CD4-positive, alpha-beta T cell treated with Interleukin-6 at 100 ng/mL for 8 hours (primary cell): ENCODE measurements at places on chromosomes 4 and X.

- no peak for DNase-seq
These were observed 25.1 kb downstream of the SLIT2 start for GRCh38 chr4:20276848-20277247.

DNA sequence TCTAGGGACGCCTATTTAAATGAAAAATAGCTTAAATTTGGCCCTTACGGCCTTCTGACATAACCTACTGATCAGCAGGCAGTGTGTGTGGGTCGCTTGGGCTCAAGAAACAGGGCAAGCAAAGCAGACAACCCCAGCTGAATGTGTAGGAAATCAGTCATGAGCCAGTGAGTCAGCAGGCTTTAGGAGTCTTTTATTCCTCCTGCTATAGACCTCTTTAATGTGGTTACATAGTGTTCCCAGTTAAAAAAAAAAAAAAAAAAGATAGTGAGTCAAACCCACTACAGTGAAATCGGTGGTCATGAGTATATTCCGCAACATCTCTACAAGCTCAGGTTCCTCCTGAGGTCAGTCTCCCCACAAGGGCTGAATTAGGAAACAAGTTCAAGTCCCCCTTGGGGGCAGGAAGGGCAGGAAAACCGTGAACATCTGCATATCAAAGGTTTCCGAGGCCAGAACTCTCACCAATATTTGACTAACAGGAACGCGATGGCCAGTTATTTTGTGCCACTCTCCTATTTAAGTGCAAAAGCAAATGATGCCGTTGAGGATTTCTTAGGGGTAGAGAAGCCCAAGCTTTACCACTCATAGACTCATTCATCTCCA, 32.7 kb downstream of the ACSL1 start:
- DNase-seq = peak; percentile 49

GRCh38 chr4:17492058-17492741, 19.7 kb downstream of the QDPR start:
- DNase-seq = no peak

DNA sequence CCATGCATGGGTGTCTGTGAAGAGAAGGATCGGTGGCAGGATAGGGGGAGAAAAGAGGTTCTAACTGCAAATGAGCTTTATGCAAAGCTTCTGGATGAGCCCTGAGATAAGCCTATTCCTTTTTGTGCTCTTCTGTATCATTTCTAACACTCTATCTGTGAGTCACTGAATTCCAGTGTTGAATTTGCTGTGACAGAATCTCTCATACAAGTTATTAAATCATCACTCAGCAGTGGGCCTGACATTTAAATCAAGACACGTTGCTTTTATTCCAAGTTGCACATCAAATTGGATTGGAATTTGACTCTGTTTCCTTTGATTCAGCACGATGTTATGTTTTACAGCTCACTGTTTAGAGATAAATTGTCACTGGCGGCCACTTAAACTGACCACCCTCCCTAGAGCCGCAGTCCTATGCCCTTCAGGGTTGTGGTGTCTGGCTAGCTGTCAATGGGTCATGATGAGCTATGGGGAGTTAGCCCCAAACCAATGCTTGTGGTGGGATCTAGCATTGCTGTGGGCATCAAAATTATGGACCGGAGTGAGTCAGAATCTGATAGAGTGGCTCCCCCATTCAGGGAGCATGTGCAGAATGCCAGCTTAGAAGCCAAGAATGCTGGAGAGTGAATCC, 42.7 kb downstream of the LHFPL1 start:
- no peak for DNase-seq

GRCh38 chr4:79306795-79307194, 19.1 kb downstream of the NAA11 start:
- no peak for DNase-seq

- DNase-seq = no peak
These were observed 185.3 kb downstream of the MID1IP1 start for GRCh38 chrX:38986586-38986985.

DNA sequence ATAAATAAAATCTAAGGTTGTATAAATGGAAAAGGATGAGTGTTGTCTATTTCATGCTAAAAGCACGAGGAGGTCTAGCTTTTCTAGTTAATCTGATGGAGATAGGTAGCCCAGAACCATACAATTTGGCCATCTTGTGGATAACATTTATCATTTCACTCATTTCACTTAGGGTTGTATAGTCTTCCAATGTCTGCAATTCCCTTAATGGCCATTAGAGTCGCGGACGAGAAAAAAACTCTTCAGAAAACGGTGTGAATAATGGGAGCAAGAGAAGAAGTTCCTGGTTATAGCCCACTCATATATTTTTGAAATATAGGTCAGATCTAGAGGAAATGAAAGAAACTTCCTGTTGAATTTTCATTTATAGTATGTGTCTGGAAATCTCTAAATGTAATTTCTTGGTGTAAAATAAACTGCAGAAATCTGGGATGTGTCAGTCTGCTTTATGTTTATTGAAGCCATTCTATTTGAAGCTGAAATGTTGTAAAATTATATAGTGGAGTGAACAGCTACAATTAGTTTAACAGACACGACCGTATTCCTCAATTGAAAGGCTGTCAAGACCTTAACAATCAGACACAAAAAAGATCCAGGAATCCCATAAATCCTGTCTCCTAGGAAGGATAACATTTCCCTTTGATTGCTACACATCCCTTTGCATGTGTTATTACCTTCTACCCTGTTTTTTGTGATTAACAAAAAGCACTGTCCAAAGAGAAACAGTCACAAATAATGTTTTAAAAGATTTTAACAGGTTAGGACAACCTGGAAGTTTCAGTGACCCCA, 47.7 kb upstream of the MGST2 start:
- no peak for DNase-seq

DNA sequence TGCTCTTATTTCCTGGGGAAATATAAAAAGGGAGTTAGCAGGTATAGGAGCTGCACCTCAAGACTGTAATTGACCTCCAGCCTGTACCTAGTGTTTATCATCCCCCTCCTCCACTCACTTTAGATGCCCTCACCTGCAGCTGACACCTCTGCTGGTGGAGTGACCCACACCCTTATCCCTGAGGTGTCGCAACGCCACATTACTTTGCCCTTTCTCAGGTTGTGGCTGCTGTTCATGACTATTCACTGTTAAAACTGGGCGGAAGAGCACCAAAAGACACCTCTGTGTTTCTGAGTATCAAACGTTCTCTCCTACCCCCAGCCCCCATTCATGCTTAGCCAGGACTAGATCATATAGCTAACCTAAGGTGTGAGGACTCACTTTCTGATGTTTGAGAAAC, 101.5 kb upstream of the ADAMTS3 start:
- DNase-seq = no peak

DNA sequence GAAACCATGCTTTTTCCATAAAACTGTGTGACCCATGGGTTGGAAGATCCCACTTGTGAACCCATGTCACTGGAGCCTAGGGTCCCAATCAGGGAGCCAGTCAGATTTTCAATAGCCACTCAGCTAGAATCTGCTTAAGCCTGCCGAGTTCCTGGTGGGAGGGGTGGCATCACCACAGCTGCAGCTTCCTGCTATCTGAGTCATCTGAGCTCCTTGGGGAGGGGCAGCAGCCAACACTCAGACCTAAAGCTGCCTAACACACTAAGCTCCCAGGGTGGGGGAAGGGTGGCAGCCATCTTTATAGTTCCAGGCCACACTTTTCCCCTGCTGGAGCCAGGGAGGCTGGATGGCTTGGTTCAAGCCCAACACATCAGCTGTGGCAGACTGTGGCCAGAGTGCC, 350.1 kb downstream of the C4orf33 start:
- no peak for DNase-seq

DNA sequence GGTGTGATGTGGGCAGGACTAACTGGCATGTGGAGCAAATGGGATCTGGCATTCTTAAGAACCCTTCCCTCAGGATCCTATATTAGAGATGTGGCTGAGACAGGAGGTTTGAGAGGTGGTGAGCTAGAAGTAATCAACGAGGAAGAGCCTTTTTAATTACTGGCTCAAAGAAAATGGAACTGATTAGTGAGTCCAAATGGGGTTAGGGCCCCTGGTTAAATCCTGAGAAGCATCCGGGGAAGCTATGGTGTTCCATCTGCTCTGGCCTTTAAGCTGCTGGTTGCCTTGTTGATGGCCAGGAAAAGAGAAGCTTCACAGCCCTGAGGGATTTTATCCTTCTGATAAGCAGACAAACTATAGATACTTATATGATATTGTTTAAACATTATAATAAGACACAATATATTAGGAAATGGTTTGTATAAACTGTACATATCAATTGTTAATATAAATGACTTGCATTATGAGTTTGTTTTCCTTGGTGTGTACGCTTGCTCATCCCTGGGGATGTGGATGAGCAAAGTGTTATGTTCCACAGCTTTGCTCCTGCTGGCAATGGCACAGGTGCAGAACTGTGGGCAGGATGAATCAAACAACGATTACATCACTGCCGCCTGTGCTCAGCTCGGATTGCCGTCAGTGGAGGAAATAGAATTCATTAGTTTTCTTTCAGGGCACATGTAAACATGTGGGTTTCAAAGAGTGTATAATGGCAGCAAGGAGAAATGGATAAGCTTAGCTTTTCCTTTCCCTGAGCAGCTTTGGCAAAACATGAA, 328.6 kb upstream of the ARX start:
- DNase-seq = no peak

DNA sequence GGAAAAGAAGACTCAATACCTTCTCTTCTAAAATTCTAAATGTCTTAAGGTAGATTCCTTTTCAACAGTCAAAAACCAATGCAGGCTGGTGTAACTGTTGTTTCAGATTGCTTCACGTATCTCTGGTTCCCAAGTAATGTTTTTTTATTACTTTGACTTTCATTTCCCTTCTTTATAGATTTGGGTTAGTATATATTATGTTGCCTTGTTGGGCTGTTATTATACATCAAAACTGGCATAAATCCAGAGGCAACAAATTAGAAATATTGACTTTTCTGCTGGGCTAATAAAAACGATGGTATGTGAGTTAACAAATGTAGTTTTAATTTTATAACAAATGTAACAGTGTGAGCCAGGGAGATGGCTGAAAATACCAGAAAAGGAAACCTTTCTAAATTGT, 444.7 kb upstream of the TENM3 start:
- no peak for DNase-seq

DNA sequence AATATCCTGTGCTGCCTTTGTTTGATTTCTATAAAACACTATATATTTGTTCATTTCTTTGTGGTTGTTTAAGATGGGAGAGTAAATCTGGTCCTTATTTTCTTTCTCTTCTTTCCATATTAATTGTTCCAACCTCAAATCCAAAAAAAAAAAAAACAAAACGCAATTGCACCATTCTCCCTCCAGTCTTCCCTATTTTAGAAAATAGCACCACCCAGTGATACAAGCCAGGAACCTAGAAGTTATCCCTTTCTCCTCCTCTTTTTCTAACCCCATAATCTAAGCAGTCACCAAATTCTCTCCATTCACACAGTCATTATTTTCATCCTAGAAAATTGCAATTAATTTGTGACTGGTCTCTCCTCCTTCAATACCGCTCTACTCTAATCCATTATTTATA, 107.8 kb downstream of the GABRA3 start:
- no peak for DNase-seq

DNA sequence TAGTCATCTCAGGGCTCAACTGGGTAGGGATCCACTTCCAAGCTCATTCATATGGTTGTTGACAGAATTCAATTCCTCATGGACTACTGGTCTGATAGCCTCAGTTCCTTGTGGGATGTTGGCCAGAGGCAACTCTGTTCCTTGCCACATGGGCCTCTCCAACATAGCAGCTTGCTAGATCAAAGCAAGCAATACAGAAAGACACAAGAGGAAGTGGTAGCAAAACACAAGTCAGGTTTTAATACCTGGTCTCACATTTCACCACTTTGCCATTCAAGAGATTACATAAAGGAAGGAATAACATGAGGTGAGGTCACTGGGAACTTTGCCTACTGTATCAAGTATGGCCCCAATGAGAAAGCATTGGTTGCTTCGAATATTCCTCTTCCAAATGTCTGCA, 79.2 kb downstream of the PRSS12 start:
- DNase-seq = no peak
